ENCODE measurements at places on chromosomes 12 and 14. TPM values are rescaled to one million over a fixed set of nuclear protein-coding genes. Genes with fewer than 3 reads are reported as not detected.

- no peak overlapping the region for H3K4me3 ChIP-seq
- H3K36me3 ChIP-seq: no peaks in the 10 kb centered on the region
- no peaks in the 10 kb centered on the region for H3K4me1 ChIP-seq
- no peak for DNase-seq
These were observed 51.3 kb downstream of the JAG2 start for GRCh38 chr14:105117257-105117646.

DNA sequence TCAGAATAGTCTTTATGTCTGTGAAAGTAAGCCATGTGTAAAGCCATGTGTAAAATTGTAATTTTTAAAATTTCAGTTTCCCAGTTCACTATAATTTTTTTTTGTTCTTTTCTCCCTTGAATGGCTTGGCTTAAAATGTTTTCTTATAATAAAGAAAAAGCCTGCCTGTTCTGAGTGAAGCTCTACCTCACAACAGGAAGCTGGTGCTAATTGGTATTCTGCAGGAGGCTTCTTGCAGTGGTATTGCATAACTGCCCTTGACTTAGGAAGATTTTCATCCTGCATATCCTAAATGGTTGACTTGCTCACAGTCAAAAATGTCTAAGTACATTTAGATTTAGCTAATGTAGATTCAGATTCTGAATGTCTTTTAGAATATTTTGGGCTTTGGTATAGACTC is 49.5 kb downstream of the ATP2A2 start:
- no peaks in the 10 kb centered on the region for H3K27me3 ChIP-seq
- H3K27ac ChIP-seq: no peak overlapping the region
- no peaks in the 10 kb centered on the region for H3K4me1 ChIP-seq
- peaks cover 88% of the 10 kb centered on the region for H3K36me3 ChIP-seq
- no peak for DNase-seq
- H3K4me3 ChIP-seq: no peak overlapping the region

- H3K36me3 ChIP-seq: peaks cover 36% of the 10 kb centered on the region
- H3K4me3 ChIP-seq: peak overlapping the region; percentile 80
- H3K27me3 ChIP-seq: no peaks in the 10 kb centered on the region
These were observed 1.8 kb upstream of the RHOF start for GRCh38 chr12:121795034-121795968.

DNA sequence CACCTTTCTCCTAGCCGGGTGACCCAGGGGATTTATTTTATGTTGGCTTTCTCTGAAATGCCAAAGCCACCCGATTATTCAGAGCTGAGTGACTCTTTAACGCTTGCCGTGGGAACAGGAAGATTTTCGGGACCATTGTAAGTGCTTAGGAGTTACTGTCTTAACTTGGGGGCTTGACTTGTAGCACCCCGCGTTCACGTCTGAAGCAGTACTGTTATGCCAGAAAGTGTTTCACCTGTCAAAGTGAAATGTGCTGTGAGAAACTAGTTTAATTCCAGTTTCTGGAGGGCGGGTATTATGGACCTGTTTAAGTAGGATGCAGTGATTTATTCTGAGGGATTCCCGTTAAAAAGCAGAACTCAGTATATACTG is 218 bp downstream of the LYSET start:
- H3K4me3 ChIP-seq: peak overlapping the region; percentile 93
- H3K27me3 ChIP-seq: no peaks in the 10 kb centered on the region
- H3K27ac ChIP-seq: no peak overlapping the region

Gene TMEM117
- total RNA-seq: 1.7 TPM

DNA sequence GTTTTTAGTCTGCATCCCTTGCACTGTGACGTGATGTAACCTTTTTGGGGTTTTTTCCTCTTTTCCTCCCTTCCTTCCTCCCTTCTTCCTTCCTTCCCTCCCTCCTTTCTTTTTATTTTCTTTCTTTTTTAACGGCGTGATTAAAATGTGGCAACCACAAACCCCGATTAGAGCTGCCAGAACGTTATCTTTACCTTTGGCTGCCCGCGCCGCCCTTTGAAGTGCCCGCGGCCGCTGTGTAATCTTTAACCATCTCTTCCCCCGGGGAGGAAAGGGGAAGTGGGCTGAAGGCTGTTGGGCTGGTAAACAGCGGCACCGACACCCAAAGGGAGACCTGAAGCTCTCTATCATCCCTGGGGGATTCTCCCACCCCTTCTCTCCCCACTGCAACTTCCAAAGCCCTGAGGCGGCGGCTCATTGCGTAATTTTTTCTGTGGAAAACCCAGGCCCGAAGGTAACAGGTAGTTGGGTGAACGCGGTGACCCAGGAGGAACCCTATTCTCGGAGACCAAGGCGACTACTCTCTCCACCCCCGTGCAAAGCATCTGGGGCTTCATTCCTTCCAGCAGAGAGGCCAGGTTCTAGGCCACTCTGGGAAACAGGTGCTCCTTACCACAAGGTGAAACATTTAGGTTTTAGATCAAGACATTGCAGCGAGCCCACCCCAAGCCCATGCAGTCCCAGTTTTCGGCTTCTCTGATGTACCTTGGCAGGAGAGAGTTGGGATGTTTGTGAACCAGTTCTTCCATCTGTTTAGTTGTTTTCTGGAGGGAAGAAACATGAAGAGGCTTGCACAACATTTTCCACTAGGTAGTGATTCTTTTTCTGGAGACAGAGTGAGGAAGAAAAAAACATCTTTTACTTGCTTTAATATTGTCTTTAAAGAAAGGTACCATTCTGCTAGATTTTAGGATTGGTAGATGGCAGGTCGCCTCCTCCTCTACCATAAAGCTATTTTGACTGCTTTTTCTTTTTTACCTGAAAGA is 1.5 kb downstream of the LGR5 start:
- no peaks in the 10 kb centered on the region for H3K4me1 ChIP-seq
- H3K4me3 ChIP-seq: peak overlapping the region; percentile 87
- H3K27me3 ChIP-seq: peaks cover 45% of the 10 kb centered on the region

GRCh38 chr12:83005534-83006197 is 319.0 kb downstream of the TMTC2 start:
- no peak for DNase-seq
- H3K27me3 ChIP-seq: no peaks in the 10 kb centered on the region
- no peaks in the 10 kb centered on the region for H3K4me1 ChIP-seq
- peaks cover 44% of the 10 kb centered on the region for H3K36me3 ChIP-seq
- H3K27ac ChIP-seq: no peak overlapping the region

DNA sequence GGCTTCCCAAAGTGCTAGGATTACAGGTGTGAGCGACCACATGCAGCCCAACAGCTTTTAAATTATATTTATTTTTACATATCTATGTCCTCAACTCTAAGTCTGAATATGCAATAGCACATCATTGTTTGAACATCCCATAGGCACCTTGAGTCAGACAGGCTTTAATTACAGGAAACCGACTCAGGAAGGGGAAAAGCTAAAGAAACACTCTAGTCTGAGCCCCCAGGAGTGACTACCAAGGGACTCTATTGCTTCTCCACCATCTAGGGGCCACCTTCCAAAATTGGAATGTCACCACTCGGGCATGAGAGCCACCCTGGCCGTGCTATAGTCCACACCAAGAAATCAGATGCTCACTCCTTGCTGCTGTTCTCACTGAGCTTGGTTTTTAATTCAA is 14.0 kb upstream of the MFAP5 start:
- peaks cover 2% of the 10 kb centered on the region for H3K4me1 ChIP-seq
- H3K4me3 ChIP-seq: no peak overlapping the region
- DNase-seq: no peak
- no peaks in the 10 kb centered on the region for H3K27me3 ChIP-seq

Gene GPR68
- total RNA-seq: 0.33 TPM

DNA sequence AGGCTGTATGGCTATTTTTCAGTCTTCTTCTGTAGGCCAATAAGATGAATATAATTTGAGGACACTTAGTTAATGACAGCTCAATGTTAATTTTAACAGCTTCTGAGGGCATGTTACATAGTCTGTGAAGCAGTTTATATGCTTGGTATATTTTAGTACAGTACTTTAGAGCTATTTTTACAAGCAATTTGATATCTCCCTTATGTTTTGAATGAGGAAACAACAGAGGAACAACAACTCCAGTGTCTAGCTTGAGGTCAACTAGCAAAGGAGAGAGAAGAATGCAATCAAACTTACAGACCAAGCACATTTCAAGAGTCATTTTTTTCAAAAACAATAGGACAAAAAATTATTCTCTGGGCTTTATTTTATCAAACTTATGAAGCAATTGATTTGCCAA is 469.1 kb upstream of the DCN start:
- no peak for DNase-seq
- H3K4me1 ChIP-seq: no peaks in the 10 kb centered on the region
- no peak overlapping the region for H3K27ac ChIP-seq
- H3K27me3 ChIP-seq: no peaks in the 10 kb centered on the region

GRCh38 chr14:88825078-88825458 is 617 bp downstream of the TTC8 start:
- no peaks in the 10 kb centered on the region for H3K4me1 ChIP-seq
- H3K27ac ChIP-seq: no peak overlapping the region
- H3K4me3 ChIP-seq: peak overlapping the region; percentile 77
- no peaks in the 10 kb centered on the region for H3K36me3 ChIP-seq
- DNase-seq: no peak

DNA sequence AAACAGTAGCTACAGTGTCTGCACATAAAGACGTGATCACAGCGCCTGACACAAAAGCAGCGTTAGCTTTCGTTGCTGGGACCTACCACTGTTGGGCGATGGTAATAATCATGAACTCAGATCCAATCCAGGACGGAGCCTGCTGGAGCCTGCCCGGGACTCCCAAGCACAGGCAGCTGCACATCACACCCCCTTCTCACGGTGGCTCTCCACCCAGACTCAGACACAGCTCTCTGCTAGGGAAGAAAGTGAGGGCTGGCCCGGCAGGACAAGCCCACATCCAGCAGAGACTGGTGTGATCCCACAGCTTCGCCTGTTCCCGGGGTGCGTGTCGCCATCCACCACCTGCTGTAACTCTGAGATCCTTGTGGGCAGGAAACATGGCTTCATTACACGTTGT is 49.9 kb upstream of the FOXN3 start:
- peaks cover 4% of the 10 kb centered on the region for H3K4me1 ChIP-seq

Gene P2RX2
- 1.8 TPM for total RNA-seq

GRCh38 chr12:98399532-98399931 is 115.9 kb upstream of the TMPO start:
- DNase-seq: peak; percentile 76
- no peak overlapping the region for H3K27ac ChIP-seq
- H3K27me3 ChIP-seq: no peaks in the 10 kb centered on the region
- H3K4me3 ChIP-seq: no peak overlapping the region
- no peaks in the 10 kb centered on the region for H3K36me3 ChIP-seq
- H3K4me1 ChIP-seq: peaks cover 7% of the 10 kb centered on the region

GRCh38 chr12:39161465-39162085 is 256.2 kb upstream of the CPNE8 start:
- no peak for DNase-seq
- H3K4me1 ChIP-seq: no peaks in the 10 kb centered on the region
- H3K36me3 ChIP-seq: no peaks in the 10 kb centered on the region
- no peaks in the 10 kb centered on the region for H3K27me3 ChIP-seq
- no peak overlapping the region for H3K27ac ChIP-seq
- no peak overlapping the region for H3K4me3 ChIP-seq

Gene TBX3
- 0.07 TPM for total RNA-seq

DNA sequence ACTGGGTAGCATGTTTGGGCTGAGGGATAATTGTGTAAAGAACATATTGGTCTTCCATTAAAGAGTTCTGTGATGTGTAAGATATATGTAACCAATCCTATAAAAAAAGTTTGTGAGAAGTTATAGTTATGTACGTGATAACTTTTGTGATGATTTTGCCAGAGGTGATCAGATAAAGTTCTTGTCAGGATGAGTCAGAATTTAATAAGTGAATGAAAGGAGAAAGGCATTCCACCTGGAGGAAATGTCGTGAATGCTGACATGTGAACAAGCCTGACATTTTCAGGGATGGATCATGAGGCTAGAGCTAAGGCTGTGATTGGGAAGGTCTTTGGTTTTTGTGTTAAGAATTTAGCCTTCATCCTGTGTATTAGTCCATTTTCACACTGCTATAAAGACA is 241.5 kb downstream of the SNAPC1 start:
- DNase-seq: no peak
- no peaks in the 10 kb centered on the region for H3K4me1 ChIP-seq
- no peaks in the 10 kb centered on the region for H3K36me3 ChIP-seq
- H3K27ac ChIP-seq: no peak overlapping the region

DNA sequence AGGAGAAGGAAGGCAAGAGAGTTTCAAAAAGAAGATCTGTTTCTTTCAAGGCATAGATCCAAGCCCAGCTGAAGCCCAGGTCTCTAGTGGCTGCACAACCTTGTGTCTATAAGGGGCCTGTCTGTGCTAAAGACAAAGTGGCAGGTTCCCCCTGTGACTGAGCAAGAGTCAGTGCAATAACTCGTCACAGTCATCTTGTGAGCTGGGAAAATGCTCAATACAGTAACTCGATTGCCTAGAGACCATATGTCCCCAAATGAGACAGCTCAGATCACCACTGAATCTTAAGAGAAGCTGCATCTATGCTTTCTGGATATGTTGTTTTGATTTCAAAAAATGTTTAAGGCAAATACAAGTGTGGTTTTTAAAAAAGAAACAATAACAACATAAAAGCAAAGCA is 24.2 kb downstream of the ST8SIA1 start:
- H3K4me1 ChIP-seq: no peaks in the 10 kb centered on the region
- no peaks in the 10 kb centered on the region for H3K36me3 ChIP-seq
- H3K27me3 ChIP-seq: no peaks in the 10 kb centered on the region
- DNase-seq: no peak
- no peak overlapping the region for H3K4me3 ChIP-seq

DNA sequence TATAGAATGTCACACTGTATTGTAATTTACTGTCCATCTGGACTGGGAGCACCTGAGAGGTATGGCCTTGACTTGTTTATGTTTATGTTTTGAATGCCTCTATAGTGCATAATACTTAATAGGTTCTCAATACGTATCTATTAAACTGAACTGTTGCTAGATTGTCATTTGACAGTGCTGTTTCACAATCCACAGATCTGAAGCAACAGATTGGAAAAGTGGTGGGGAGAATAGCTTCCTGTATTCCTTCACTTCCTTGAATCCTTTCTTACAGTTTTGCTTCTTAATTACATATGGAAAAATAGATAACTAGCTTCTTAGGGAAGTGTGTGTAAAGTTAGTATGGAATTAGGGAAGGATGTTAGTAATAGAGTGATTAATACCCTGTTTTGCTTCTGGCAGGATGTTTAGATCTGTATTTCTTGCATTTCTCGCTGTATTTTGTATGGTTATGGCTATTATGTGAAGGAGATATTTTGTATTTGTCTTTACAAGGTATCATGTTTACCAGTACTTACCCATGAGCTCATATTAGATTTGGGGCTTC is 4.5 kb downstream of the CNOT2 start:
- no peak overlapping the region for H3K27ac ChIP-seq
- no peaks in the 10 kb centered on the region for H3K27me3 ChIP-seq
- H3K4me1 ChIP-seq: peaks cover 3% of the 10 kb centered on the region
- DNase-seq: no peak
- H3K36me3 ChIP-seq: peaks cover 10% of the 10 kb centered on the region

DNA sequence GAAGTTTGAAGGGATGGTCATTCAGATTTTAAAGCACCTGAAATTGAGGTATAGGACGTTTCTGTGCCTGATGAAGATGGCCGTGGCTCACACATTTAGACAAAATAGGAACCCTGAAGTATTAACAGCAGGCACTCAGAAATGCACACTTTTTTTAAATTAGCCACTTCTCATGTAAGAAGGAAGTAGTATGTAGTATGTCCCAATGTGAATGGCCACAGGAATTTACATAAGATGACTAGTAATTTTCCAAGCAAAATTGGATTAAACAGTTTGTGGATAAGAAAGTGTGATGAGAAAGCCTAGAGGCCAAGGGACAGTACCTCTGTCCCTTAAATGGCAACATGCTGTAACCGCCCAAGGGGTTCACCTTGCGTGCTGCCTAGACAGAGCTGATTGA is 1.8 kb upstream of the MIS18BP1 start:
- H3K4me1 ChIP-seq: no peaks in the 10 kb centered on the region
- H3K27ac ChIP-seq: no peak overlapping the region
- DNase-seq: no peak
- H3K27me3 ChIP-seq: no peaks in the 10 kb centered on the region
